T follicular helper cell (primary cell): ENCODE measurements at places on chromosomes 12 and 14.
A peak's percentile ranks its signal among the peaks of the same experiment; 100 is the strongest.

DNA sequence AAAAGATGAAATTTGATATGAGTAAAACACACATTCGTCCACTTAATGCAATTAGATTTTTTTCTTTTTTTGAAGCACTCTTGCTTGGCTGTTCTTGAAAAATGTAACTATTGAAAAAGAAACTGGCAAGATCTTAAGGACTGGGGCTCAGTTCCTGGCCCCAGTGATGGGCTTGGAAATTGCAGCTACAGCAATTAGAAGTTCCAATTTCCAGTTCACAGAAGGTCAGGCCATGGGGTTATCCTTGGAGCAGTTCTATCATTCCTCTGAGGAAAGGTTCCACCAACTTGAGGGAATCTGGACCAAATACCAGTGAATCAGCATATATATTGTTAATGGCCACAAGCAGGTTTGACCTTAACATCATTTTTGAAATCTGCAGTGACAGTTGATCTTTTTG is 18.9 kb downstream of the IGF1 start:
- DNase-seq = no peak

DNA sequence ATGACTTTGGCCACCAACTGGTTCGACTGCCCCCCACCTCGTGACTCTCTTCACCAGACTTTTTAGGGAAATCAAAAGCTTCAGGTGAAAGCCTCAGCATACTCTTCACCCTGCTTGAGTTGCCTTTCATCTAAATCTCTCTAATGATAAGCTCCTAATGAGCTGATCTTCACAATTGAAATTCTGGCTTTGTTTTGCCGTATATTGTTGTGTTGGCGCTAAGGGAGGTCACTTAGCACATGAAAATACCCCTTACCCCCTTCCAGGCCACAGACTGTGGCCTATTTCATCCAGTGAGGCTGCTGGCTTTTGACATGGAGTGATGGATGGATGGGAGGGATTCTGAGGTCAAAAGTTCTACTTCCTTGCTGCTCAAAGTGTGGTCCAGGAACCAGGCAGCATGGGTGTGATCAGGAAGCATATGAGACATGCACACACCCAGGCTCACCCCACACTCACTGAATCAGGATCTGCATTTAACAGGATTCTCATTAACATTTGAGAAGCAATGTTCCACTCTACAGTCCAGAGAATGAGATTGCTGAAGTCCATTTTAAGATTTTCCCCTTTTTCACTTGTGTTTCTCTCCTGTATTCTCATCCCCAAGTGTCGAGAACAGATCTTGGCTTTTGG is 131.4 kb downstream of the DACT1 start:
- DNase-seq = no peak

DNA sequence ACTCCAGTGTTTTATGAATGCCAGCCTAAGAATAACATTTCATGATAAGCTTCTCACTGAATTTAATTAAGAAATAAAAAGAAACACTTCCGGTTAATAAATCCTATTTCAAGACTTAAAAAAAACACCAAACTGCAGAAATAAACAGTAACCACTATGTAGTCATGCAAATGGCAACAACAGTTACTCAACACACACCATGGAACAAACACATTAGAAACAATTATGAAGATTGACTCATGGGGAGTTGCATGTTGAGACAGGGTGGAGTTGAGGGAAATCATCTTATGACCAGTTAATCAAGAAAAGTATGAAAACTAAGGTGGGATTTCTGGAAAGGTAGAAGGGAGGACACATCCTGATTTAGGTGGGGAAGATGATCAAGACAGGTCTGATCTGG is 52.7 kb downstream of the PLBD1 start:
- DNase-seq = no peak

GRCh38 chr14:39015360-39015961 is 87.6 kb downstream of the SEC23A start:
- DNase-seq = no peak

GRCh38 chr12:15589328-15590032 is 199.7 kb downstream of the EPS8 start:
- DNase-seq = no peak

GRCh38 chr14:71139294-71139946 is 232.2 kb downstream of the PCNX1 start:
- DNase-seq = no peak

GRCh38 chr12:104672096-104672445 is 215.3 kb downstream of the CHST11 start:
- DNase-seq = no peak

GRCh38 chr12:123634142-123634561 is 523 bp downstream of the GTF2H3 start:
- no peak for DNase-seq

DNA sequence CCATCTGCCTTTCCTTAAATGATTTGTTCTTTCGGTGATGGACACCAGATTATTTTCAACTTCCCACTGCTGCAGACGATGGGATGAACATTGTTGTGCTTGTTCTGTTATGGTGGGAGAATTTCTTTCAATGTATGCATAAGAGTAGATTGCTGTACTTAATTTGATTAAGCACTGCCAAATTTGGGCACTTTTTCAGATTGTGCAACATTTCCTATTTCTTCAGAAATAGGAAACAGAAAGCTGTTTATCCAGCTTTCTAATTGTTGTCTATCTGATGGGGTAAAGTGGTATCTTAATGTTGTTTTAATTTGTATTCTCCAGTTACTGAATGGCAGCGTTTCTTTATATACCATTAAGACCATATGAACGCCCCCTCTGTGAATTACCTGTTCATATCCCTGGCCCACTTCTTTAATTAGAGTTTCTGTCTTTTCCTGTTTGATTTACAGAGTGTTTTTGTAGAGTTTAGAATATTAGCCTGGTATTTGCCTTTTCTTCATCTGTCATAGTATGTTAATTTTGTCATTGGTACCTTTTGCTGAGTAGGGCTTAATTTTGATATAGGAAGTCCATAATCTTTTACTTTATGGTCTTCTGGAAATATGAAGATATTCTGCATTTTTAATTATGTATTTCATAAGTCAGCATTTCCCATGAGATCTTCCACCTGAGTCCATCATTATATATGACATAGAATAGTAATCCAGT is 59.6 kb downstream of the DIP2B start:
- DNase-seq = no peak

DNA sequence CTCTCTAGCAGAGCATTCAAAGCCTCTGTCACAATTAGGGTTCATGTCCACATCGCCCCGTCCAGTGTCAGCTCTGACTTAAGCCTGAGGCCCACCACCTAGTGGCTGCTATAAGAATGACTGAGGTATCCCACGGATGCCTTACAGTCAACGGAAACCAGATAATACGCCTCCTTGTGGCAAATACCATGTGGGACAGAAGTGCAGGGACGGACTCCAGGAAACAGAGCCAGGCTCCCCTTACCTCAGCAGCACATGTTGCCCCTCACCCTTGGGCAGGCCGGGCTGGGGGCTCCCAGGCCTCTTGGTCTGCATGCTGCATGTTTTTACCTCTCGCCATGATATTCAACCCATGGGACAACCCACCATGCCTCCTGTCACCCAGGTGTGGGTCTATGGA is 86.3 kb downstream of the VWF start:
- DNase-seq = no peak

GRCh38 chr14:69956970-69957369 is 77.8 kb downstream of the SMOC1 start:
- no peak for DNase-seq

DNA sequence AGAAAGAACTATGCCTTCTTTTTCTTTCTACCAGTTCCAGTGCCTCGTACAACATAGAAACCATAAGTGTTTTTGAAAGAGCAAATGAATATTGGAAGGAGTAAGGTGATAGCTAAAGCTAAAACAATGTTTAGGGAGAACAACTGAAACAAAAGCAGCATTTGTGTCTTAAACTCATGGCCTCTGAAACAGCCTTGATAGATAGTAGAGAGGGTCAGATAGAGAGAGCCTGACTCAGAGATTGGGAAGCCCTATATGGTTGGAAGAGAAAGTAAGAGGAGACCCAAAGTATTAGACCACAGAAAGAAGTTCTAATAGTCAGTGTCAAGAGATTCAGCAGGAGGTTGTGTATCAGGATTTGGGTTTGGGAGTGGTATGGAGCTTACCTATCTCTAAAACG is 79.6 kb upstream of the IFNG-AS1 start:
- no peak for DNase-seq

DNA sequence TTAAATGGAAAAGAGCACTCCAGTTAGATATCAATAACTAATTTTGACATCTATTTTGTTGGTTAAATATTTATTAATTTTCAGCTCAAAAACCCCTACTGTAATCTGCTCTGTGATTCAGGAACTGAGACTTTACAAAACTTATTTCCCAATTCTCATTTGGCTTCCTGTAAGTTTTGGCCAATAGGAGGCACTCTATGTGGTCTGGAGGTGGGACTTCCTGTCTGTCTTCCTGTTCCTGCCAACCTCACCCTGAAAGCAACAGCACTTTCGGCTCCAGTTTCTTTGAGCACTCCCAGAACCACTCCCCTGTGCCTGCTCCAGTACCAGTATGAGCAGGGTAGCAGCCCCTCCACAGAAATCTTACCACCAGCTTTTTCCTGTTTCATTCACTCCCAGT is 1027.0 kb downstream of the VRK1 start:
- DNase-seq = no peak

- DNase-seq = peak; percentile 4
These were observed 584 bp upstream of the DDHD1 start for GRCh38 chr14:53153702-53154112.

- no peak for DNase-seq
These were observed 331.4 kb downstream of the TMTC2 start for GRCh38 chr12:83018088-83018487.

GRCh38 chr12:120751389-120751788 is 25.8 kb downstream of the ACADS start:
- DNase-seq = no peak

DNA sequence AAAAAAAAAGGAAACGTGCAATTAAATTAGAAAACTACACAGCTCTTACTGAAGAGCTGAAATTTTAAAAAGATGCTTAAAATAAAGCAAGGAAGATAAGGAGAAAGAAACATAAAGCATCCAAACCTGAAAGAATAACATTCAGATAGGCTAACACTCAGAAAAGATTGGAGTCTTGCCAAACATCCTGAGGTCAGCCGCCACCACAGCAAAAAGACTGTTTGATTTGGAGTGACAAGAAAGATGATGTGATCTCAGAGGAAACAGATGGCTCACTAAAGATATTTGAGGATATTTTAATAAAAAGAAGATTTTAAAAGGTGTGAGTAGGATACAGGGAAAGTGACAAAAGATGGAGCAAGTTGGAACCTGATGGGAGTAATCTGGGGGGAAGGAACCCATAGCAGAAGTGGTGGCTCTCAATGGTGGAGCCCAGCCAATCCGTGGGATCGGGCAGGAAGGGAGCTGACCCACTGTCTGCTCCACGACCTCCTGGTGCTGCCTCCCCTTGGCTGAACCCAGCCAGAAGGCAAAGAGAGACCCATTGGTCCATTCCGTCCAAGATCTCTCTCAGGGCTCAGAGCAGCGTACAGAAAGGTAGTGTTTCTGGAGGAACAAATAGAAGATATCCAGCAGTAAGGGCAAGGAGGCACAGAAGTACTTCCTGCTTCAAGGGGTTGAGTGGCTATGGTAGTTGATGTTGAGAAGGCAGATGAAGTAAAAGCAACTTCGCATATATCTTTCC is 469.6 kb downstream of the RGS6 start:
- DNase-seq = no peak

DNA sequence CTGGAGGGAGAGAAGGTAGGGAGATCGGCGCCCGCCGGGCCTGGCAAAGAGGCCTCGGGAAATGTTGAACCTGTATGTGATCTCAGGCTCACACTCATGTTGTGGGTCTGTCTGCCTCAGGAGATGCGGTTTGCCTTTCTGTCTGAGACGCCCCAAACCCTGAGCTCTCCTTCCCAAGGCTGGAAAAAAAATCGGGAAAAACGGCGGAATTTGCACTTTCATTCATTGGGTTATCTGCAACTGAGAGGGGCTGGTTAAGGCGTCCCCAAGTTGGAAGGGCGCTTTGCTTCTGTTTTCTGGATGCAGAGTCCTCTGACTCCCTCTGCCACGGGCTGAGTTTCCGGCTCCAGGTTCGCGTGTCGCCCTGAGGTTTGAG is 5.0 kb upstream of the HOXC9 start:
- DNase-seq = no peak

- no peak for DNase-seq
These were observed 233.3 kb upstream of the FLRT2 start for GRCh38 chr14:85296456-85297210.

DNA sequence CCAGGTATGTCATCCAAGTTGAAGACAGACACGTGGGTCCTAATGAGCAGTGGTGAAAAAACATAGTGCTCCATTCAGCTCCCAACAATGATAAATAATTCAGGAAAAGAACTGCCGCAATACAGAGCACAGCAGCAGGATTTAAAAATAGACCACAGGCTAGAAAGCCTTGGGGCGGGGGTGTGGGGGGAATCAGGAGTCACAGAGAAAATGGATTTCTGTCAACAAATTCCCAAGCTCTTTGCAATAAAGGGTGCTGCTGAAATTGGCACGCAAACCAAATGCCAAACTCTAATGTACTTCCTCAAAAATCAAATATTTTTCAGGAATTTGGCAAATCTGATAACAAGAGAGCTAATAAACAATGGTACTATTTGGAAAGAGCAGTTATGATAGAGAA is 58.6 kb downstream of the R3HDM2 start:
- no peak for DNase-seq

- no peak for DNase-seq
These were observed 26.9 kb upstream of the GCH1 start for GRCh38 chr14:54929556-54929955.

- DNase-seq = no peak
These were observed 123.0 kb upstream of the DYRK2 start for GRCh38 chr12:67525617-67525884.

DNA sequence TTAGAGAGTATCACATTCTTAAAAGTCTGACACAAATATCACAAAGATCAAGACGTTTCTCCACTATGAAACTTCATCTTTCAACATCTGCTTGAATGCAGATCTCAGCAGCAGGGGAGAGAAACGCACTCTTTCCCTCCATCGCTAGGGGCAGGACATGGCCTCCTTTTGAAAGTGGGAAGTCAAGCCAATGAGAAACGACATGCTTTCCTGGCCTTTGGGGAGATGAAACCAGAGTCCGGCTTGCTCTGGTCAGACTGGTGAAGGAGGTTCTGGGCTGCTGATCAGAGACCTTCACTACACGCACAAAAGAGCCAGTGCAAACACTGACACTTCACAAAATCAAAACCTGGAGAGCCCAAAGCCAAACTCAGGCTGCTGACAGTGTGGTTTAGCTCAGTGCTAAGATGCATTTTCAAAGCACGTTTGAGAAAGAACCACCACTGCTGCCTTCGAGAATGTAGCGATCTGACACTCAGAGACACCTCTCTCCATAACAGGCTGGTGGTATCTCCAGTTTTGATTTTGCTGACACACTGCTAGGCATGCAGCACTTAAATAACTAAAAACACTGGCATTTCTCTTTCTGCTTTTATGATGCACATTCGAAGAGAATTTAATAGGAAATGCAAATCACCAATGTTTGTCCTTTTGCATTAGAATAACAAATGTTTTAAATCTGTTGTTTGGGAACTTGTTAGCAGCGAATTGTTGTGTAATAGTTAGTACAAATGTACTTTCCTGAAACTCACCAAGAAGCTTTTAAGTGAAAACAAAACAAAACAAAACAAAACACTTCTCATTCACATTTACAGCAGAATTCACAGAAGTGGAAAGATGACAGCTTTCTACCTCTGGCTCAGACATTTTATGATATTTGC is 93.9 kb upstream of the OVCH1 start:
- DNase-seq = no peak
